ENCODE measurements at places on chromosomes 6 and 20.

- no peak for DNase-seq
These were observed 216.0 kb downstream of the DLL1 start for GRCh38 chr6:170074907-170075306.

- no peak for DNase-seq
These were observed 195.9 kb downstream of the SASH1 start for GRCh38 chr6:148538261-148539190.

DNA sequence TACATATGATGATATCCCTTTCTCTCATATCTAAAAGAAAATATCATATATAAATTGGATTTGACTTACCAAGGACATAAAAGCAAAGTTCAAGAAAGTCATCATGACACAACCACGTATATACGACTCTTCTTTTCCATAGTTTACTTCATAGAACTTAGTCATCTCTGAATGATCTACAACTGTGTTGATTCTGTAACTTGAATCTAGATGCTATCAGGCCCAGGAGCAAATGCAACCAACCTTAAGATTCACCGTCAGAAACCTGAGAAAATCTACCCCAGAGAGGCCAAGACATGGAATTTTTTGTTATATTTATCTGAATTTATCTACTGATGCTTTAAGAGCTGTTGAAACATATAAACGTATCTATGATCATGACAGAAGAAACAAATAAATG, 165.6 kb downstream of the PDE10A start:
- no peak for DNase-seq

DNA sequence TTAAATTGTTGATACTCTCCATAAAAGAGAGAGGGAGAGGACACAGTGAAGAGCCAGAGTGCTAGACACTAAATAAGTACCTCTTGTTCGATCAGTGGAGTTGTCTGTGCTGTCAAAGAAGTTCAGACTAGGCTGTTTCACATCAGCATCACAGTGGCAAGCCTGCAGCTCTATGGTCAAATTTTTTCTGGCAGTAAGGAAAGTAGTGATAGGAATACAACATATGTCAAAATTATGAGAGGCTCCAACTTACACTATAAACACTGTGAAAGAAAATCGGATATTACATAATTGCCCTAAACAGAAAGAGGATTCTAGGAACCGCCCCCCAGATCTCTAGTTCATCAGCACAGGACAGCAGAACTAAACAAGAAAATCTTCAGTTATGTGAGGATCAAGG, 23.1 kb downstream of the DNAH8 start:
- DNase-seq, result no peak

- no peak for DNase-seq
These were observed 140.3 kb upstream of the STMND1 start for GRCh38 chr6:16961577-16961976.
